ENCODE measurements at places on chromosomes 2 and 18.

GRCh38 chr2:39530411-39530866 lies 93.4 kb upstream of the MAP4K3 start:
- DNase-seq: no peak

DNA sequence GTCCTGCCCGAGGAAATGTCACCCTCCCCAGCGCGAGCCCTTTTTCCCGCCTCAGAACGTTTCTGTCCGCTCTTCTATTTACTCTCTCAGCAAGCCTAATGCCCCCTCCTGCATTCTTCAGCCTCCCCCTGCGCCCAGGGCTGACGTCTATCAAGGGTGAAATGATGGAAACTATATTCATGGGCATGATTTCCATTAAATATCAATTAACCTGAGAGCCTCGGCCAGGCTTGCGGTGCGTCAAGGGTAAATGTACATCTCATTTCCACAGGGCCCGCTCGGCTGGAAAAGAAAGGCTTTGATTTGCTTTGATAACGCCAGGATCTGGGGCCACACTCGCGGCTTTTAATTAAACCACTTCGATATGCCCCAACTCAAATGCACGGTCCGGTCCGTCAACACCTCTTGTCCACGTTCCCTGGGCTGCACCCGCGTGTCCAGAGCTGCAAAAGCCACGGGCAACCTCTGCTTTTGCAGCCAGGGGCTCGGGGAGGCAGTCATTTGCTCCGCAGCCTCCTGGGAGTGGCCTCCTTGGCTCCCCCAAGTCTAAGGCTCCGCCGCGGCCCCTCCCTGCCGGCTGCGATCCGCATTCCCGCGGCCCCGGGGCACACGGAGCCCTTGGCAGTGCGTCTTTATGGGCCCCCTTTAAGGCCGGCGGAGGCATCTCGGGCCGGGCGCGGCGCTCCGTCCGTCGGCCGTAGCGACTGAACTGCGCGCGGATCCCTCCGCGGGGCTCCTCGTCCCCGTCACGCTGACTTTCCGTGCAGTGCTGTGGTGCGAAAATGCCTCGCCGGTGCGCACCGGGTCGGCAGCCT lies at the start of gene HOXD8:
TSS of gene HOXD8 (plus strand) at position 724 of the 815 bp plus-strand sequence. CDS start 662 bp downstream, outside the sequence.
- peak; percentile 80 for DNase-seq

- no peak for DNase-seq
Observed at GRCh38 chr2:191556463-191556862, 121.5 kb upstream of the NABP1 start.

- DNase-seq: no peak
Observed at GRCh38 chr2:158731386-158731785, 63.7 kb upstream of the DAPL1 start.

DNA sequence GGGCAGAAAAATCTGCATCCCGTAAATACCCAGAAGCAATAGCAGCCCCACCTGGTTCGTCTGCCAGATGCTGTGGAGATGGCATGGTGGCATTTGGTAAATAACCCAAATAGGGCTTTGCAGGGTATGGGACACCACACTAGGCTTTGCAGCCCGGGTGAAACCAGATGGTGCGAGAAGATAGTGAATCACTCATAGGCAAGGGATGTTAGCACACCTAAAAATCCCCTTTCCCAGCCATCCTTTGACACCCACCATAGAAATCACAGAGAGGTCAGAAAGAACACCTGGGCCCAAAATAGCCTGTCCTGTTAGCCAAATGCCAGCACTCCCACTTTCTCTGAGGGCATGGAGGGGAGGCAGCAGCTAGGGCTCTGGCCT lies 47.6 kb downstream of the BCL11A start:
- no peak for DNase-seq

- no peak for DNase-seq
Observed at GRCh38 chr2:240812301-240812680, 7.7 kb downstream of the KIF1A start.

- no peak for DNase-seq
Observed at GRCh38 chr2:1997409-1997808, 253.1 kb upstream of the PXDN start.

- DNase-seq: no peak
Observed at GRCh38 chr2:227890495-227891079, 19.2 kb downstream of the DAW1 start.

DNA sequence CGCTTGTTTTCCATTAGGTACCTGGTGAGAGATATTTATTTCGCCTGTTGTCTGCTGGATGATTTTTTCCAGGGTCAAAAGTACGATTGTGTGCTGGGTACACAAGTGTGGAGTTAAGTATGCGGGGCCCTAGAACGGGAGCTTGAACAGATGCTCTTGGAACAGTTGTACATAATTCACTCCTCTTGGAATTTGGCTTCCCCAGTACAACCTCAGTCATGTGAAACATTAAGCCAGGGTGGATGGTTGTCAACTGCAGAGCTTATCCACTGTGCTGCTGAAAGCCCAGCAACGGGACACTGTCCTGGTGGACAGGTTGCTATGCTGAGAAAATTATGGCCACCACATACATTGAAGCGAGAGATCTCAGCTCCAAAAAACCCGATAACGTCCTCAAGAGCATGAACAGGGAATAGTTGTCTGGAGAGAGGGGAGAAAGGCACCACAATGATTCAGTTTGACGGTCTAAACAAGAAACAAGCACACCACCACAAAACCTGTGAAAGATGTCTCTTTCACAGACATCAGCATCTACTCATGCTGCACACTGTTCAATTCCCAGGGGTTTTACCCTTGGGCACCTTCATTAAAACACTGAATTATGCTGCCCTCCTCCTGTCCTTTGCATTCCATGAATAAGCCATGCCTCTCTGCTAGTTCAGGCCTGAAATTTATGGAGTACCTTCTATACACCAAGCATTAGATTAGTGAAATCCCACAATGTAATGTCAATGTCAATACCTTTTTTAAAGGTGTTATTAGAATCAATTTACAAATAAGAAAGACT lies 176.8 kb upstream of the TRIB2 start:
- DNase-seq: peak; percentile 30

DNA sequence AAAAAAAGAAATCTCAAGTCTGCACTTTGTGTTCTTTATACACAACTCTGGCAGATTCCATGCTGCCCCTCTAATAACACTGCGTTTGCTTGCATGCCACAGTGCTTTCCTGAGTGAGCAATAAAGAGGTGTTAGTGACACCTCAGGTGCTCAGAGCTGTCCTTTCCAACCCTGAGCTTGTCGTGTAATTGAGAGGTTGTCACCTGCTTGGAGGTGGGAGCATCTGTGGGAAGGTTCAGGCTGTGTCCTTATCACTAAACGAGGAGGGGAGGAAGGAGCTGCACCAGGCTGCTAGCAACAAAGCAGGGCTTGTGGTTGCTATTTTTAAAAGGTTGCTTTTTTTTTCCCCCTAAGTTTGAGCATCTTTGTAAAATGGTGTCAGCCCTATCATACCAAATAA lies 31.9 kb downstream of the APCDD1 start:
- DNase-seq: no peak

- no peak for DNase-seq
Observed at GRCh38 chr2:70328921-70329561, 27.2 kb upstream of the FAM136A start.

DNA sequence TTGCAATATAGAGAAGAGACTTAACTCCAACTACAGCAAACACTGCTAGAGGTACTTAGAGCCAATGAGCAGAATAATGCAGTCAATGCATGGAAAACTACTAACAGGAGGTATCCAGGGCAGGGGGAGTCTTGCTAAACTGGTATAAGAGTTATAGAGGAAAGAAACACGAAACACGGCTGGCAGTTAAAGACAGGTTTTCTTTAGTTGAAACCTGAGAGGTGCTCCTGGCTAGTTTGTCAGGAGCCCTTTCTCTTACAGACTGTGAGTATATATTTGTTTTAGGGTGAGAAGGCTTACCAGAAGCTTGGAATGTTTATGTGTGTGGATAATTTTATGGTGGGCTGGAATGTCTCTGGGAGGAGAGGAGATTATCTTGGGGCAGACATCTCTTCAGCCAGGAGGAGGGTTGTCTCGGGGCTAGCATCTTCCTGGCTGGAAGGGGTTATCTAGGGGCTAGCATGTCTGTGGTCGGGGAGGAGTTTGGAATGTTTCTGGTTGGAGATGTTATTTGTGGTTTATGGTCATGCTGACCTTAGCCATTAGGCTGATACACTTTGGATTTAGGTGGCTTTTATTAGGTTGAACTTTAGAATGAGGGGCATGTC lies 1048.8 kb downstream of the DPP10 start:
- DNase-seq: peak; percentile 35

GRCh38 chr2:58539973-58540372 lies 298.8 kb upstream of the FANCL start:
- DNase-seq: no peak

DNA sequence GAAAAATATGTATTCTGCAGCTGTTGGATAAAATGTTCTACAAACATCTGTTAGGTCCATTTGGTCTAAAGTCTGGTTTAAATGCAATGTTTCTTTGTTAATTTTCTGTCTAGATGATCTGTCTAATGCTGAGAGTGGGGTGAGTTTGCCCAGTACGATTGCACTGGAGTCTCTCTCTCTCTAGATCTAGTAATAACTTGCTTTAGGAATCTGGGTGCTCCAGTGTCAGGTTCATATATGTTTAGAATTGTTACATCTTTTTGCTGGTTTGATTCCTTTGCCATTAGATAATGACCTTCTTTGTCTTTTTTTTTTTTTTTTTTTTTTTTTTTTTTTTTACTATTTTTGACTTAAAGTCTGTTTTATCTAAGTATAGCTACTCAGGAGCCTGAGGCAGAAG lies 10.4 kb downstream of the GCC2 start:
- DNase-seq: no peak

- DNase-seq: no peak
Observed at GRCh38 chr2:166924967-166925366, 36.7 kb downstream of the XIRP2 start.

- DNase-seq: no peak
Observed at GRCh38 chr2:33909945-33910695, 311.0 kb upstream of the FAM98A start.

DNA sequence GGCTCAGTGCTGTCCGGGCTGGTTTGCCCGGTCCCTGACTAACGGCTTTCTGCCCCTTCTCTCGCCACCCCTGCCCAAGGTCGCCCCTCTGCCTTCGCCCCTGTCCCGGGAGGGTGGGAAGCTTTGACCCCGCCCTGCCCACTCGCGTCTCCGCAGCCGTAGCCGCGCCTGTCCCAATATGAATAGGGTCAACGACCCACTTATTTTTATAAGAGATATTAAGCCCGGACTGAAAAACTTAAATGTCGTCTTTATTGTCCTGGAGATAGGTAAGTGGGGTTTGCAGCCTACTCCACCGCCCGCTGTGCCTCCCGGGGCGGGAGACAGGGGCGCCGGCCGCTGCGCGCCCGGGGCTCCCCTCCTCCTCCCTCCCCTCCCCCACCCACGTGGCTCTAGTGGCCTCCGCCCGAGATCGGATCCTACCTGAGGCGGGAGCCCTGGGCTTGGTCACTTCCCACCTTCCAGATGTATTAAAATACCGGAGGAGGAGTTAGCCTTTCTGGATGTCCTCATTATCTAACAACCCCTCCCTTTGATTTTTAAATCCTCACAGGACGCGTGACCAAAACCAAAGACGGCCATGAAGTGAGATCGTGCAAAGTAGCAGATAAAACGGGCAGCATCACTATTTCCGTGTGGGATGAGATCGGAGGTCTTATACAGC lies 633 bp downstream of the NABP1 start:
- peak; percentile 85 for DNase-seq

DNA sequence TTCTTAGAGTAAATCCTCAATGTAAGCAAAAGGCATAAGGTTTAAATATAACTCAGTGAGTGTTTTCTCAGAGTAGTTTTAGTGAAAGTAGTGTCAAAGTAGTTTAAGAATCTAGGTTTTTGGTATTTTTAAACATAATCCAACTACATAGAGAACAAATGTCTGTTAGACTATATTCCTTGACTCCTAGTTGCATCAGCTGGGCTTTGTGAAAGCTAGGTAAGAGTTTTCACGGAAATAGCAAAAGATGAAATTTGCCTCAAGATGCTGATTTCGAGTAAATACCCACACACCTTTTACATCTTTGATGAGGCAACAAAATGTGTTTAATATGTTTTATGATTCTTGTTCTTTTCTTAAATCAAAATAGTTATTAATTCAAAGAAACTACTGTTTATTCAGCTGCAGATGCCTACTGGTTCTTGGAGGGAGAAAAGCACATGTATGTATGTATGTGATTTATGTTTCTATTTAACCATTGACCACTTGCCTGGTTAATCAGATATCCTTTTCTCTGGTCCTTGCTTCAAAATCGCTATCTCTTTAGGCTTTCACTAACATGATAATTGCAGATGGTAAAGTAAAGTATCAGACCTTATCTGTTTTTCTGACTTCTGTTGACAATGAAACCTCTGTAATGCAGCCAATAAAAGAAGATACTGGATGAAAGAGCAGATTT lies 117.4 kb upstream of the NOSTRIN start:
- DNase-seq: no peak

DNA sequence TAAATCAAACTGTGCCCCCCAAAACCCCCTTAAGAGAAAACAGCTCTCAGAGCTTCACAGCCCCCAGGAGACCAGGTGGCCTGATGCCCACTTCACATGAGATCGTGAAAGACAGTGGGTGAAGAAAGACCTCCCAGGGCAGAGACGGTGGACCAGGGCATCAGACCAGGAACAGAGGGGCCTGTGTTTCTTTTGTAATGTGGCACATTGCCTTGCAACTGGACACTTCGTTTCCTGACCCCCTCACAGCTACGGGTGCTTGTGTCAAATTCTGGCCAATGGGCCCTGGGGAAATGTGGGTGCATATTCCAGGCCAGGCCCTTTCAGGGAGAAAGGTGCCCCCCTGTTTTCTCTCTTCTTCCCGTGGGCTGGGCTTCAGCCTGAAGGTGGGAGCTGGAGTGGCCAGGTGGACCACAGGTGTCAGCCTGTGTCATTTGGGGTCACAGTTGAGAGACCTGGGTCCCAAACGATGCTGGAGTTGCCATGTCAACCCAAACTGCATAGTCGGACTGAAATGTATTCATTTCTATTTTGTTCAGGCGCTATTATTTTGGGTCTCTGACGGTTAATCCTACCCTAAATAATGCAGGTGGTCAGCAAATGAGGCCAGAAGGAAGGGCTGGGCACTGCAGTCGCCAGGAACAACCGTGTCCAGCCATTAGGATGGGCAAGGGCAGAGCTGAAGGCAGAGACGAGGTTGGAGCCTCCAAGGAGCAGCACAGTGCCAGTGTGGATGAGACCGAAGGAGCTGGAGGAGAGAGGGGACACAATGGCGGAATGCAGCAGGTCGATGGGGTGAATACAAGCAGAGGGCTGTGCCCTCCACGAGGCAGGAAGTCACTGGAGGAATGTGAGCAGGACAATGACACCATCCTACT lies 338.2 kb downstream of the EIPR1 start:
- no peak for DNase-seq

DNA sequence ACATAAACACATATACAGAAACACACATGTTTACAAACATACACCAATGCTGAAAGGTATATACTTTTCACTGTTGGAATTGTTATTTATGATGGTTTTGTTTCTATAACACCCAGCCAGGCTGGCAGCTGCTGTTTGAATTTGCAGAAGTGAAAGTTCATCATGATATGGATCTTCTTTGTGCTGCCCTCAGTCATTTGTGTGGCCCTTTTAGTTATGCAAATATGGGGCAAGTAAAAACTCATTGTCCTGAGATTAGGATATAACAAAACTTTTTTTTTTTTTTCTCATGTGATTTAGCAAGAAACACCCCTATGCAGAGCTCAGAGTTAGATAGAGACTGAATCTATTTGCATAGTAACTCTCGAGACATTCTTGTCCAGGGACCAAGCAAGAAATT lies 714.1 kb downstream of the KCNJ3 start:
- DNase-seq: no peak

Data from SJCRH30 (cell line).